Erythroblast (primary cell): ENCODE measurements at places on chromosomes 2 and 18.

GRCh38 chr2:223538920-223539440 is 63.2 kb downstream of the SCG2 start:
- no peak for DNase-seq

DNA sequence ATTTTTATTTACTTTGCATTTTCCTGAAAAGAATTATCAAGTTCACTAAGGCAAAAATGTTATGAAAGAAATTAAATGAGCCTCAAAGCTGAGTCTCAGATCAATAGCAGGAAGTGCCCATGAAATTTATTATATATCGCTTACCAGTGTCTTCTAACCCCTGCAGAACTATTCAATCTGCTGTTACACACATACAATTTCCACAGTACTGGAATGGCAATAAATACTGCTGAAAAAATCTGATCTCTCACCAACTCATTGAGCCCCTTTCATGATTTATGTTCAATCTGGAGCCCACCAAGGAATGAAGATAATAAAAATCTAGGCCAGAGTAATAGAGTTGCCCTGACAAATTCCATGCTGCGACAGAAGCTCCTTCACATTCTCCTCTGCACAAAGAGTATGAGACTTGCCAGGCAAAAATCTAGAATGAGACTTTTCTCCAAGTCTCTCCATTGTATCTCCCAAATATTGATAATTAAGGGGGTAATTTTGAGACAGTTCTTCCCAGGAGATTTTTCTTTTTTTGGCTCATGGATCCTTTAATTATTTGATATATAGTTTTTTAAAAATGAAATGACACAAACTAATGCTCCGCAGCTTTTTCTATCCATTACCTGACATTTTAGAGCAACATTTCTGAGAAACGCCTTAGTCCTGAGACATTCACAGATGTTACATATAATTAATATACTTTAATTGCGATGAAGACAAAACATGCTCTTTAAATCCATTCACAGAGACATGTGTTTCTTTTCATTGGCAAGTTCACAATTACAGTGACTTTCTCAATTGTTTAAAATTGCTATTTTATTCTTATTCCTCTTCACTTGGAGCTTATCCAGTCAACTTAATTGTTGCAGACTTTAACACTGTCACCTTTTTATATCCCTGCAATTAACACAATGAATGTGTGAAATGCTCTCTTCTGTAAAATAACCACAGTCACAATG is 1020.4 kb downstream of the CBLN2 start:
- no peak for DNase-seq

DNA sequence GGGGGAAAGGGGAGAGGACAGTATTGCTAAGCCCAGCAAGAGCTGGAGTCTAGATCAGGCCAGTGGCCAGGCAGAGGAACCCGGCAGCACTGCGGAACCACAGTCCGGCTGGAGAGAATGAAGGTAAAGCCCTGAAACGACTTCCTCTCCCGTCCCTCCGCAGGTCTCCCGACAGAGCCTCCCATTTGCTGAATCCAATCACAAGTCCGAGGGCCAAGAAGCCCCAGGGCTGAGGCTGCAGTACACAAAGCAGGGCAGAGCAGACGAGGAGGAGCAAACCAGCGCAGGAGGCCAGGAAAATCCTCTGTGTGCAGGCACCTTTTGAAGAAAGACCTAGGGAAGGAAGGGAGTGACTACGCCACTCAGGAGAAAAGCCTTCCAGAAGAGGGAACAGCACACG is 104.4 kb downstream of the OSBPL1A start:
- no peak for DNase-seq

- no peak for DNase-seq
Observed at GRCh38 chr2:61266632-61267505, 104.9 kb downstream of the C2orf74 start.

- DNase-seq: no peak
Observed at GRCh38 chr2:219596954-219597551, 604 bp upstream of the STK11IP start.

GRCh38 chr2:218679119-218679518 is 7.2 kb downstream of the STK36 start:
- DNase-seq: peak; percentile 41

DNA sequence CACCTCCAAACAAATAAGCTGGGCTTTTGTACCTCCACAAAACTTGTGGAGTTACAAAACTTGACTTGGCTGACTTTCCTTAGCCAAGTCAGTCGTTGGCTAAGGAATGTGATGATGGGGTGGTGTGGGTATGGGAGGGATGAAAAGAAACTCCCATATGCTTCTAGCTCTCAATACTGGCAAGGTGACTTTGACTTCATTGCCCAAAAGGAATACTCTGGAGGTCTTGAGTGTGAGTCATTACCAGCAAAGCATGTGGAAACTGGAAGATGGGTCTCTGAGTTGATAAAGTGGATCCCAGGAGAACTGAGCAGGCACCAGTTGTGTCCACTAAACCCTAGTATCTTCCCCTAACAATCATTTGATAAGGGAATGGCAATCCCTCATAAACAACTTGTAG is 226.7 kb downstream of the GULP1 start:
- no peak for DNase-seq

GRCh38 chr2:9377461-9378097 is 45.7 kb downstream of the ITGB1BP1 start:
- no peak for DNase-seq

GRCh38 chr2:62306751-62307468 is 111.0 kb downstream of the B3GNT2 start:
- DNase-seq: no peak

DNA sequence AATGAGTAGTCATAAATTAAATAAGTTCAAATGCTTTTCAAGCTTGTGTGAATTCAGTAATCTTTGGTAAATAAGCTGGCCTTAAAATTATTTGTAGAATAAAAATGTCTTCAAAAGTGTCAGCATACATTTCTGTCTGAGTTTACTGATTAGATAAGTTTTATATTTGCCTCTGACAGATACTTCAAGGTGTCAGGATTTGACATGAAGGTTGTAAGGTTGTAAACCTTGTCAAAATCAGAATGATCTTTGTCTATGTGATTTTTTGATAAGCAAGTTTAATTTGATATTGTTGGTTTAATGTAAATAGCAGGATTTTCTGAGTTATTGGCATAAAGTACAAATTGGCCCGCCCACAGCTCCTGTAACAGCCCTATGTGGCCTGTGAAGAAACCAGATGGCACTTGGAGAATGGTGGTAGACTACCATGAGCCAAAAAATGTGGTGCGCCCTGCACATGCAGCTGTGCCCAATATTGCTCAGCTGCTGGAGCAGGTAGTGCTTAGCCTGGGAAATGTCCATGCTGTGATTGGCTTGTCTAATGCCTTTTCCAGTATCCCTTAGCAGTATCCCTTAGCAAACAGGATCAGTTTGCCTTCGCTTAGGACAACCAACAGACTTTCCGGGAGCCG is 188.0 kb upstream of the SPHKAP start:
- no peak for DNase-seq

DNA sequence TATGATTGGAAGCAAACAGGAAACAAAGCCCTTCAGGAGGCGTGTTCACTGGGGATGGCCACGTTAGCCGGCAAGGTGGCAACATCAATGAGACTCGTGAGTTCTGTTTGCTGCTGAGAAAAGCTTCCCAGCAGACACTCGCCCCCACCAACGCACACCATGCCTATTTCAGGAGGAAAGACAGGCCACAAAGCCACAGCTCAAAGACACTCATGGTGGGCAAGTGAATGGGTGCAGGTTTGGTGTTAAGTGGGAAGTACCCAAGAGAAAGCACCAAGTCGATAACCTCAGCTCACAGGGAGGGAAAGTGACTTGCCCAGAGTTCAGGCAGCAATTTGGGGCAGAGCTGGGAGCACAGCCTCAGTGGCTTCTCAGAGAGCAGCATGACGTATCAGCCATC is 10.5 kb upstream of the MTERF4 start:
- DNase-seq: no peak

GRCh38 chr18:13566941-13567746 is 159.2 kb downstream of the FAM210A start:
- DNase-seq: no peak

GRCh38 chr2:203543898-203544328 is 8.8 kb upstream of the RAPH1 start:
- DNase-seq: no peak

GRCh38 chr18:21486905-21487437 is 113.5 kb downstream of the ESCO1 start:
- DNase-seq: no peak

DNA sequence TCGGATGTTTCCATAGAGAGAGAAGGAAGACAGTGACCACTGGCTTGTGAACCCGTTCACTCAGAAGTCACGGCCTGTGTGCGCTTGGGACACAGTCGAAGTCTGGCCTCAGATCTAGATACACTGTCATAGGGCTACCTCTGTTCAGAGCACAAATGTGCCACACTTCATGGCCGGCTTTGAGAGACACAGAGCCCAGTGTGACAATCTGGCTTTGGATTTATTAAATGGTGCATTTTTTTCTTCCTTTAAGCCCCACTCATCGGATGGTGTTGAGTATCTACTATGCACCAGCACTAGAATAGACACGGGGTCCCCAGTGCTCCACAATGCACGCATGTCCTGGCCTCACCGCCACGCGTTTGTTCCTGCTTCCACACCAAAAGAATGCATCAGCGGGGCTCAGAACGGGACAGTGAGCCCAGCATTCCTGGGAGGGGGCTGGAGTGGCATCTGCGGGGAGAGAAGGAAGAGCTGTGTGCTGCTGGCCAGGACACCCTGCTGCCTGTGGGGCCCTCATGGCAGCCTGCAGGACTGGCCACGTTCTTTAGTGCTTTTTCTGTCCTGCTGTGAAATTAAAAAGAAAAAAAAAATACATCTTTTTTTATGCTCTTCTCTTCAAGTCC is 738.9 kb upstream of the SALL3 start:
- no peak for DNase-seq

- no peak for DNase-seq
Observed at GRCh38 chr18:644395-645004, 13.0 kb upstream of the TYMS start.

GRCh38 chr18:6569813-6570212 is 155.1 kb upstream of the L3MBTL4 start:
- no peak for DNase-seq
